CD14-positive monocyte (primary cell): ENCODE measurements at places on chromosomes 12 and 14.

- no peak overlapping the region for H3K27ac ChIP-seq
- H3K27me3 ChIP-seq = no peaks in the 10 kb centered on the region
- H3K4me1 ChIP-seq = no peaks in the 10 kb centered on the region
- no peak for DNase-seq
- H3K36me3 ChIP-seq = no peaks in the 10 kb centered on the region
Observed at GRCh38 chr14:78921856-78922255, 751.7 kb downstream of the NRXN3 start.

- no peak within 1 kb of the TSS for H3K4me3 ChIP-seq
- H3K36me3 ChIP-seq = peaks cover 47% of the 10 kb centered on the region
- no peak for DNase-seq
- H3K4me1 ChIP-seq = no peaks in the 10 kb centered on the region
- H3K27me3 ChIP-seq = no peaks in the 10 kb centered on the region
- no peak within 1 kb of the TSS for H3K27ac ChIP-seq
Observed at GRCh38 chr12:2857021-2857431, at the start of gene TEX52. TSS of gene TEX52 (minus strand) at chr12:2857039. CDS start at chr12:2857026, 13 bp downstream.

- no peak overlapping the region for H3K4me3 ChIP-seq
- H3K27ac ChIP-seq = no peak overlapping the region
- no peak for DNase-seq
- H3K27me3 ChIP-seq = no peaks in the 10 kb centered on the region
- no peaks in the 10 kb centered on the region for H3K4me1 ChIP-seq
Observed at GRCh38 chr12:25982416-25982815, 23.9 kb downstream of the RASSF8 start.

DNA sequence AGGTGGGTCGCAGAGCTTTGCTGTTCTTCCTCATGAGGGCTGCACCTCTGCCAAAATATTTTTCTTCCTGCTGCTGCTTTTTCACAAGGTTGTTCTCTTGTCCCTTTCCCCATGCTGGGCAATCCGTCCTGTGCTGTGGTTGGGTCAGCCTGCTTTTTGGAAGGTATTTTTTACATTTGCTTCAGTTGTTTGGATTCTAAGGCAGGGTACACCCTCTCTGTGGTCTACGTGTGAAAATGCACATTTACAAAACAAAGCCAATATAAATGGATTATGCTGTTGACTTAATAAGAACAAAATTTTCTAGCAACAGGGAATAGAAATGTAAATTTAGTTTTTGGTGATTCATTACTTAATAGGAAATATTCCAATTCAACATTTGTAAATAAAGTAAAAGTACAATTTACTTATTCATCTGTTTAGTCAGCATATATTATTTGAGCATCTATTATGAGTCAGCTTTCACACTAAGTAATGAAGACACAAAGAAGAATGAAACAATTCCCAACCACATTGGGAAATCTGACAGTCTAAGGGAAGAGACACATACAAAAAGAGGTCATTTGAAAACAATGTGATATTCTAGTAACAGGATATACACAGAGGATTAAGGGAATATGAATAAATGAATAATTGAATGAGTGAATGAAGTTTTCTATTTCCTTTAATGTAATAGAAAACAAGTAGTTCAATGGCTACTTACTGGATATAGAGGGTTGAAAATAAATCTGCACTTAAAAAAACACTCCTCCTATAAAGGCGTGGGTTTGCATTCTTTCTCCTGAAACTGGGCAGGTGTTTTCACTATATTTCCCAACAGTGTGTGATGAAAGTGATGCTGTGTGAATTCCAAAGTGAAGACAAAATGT, 94.6 kb upstream of the PRICKLE1 start:
- H3K4me1 ChIP-seq = no peaks in the 10 kb centered on the region
- H3K27ac ChIP-seq = no peak overlapping the region
- H3K27me3 ChIP-seq = no peaks in the 10 kb centered on the region
- DNase-seq = no peak
- no peak overlapping the region for H3K4me3 ChIP-seq

- no peaks in the 10 kb centered on the region for H3K4me1 ChIP-seq
- DNase-seq = no peak
- no peaks in the 10 kb centered on the region for H3K36me3 ChIP-seq
Observed at GRCh38 chr12:70556179-70556869, 80.9 kb downstream of the PTPRB start.

DNA sequence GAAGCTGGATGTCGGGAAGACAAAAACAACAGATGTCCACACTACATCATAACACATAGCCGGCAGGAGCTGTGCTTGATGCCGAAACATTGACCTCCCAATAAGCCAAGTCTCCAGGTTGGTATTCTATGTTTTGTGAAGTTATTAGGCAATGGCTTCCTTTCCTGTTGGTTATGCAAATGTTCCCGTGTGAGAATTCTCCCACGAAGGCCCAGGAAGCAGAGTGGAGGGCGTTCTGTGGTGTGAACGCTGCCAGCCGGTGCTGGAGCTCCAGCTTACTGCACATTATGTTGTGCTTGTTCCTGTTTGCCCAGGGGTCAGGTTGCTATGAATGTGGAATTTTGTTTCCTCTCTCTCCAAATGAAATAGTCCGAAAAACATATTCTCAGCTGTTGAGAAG, 156.4 kb upstream of the HMGA2 start:
- no peaks in the 10 kb centered on the region for H3K36me3 ChIP-seq
- no peaks in the 10 kb centered on the region for H3K4me1 ChIP-seq
- no peak for DNase-seq
- no peak overlapping the region for H3K27ac ChIP-seq

DNA sequence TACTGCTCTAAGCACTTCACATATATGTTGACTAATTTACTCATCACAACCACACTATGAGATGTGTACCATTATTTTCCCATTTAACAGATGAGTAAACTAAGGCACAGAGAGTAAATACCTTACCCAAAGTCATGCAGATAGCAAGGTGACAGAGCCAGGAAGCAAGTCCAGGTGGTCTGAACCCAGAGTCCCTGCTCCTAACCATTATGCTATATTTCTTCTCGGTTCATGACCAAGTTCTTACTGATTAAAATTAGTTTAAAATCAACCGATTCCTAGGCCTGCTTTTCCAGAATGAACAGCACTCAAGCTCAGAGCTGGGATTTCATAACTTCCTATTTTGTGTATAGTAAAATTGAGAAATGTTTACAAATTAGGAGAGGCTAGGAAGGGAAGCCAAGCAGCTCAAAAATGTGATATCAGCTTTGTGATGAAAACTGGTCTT, 85.5 kb upstream of the EGLN3 start:
- H3K27me3 ChIP-seq = no peaks in the 10 kb centered on the region
- DNase-seq = no peak
- H3K4me3 ChIP-seq = no peak overlapping the region
- peaks cover 12% of the 10 kb centered on the region for H3K4me1 ChIP-seq
- peak overlapping the region; percentile 37 for H3K27ac ChIP-seq

GRCh38 chr12:54324617-54325441, at the start of gene COPZ1:
TSS of gene COPZ1 (plus strand) at chr12:54325131. CDS start at chr12:54325164, 33 bp downstream.
- peak; percentile 99 for DNase-seq
- no peaks in the 10 kb centered on the region for H3K36me3 ChIP-seq
- peak within 1 kb of the TSS; percentile 67 for H3K27ac ChIP-seq
- H3K4me1 ChIP-seq = peaks cover 68% of the 10 kb centered on the region
- H3K27me3 ChIP-seq = no peaks in the 10 kb centered on the region
- H3K4me3 ChIP-seq = peak within 1 kb of the TSS; percentile 79

GRCh38 chr12:19245666-19246065, 116.1 kb downstream of the PLEKHA5 start:
- H3K27me3 ChIP-seq = no peaks in the 10 kb centered on the region
- peaks cover 36% of the 10 kb centered on the region for H3K4me1 ChIP-seq
- H3K4me3 ChIP-seq = no peak overlapping the region
- H3K27ac ChIP-seq = no peak overlapping the region
- peak; percentile 64 for DNase-seq
- no peaks in the 10 kb centered on the region for H3K36me3 ChIP-seq

- H3K27me3 ChIP-seq = no peaks in the 10 kb centered on the region
- no peaks in the 10 kb centered on the region for H3K4me1 ChIP-seq
- DNase-seq = no peak
- H3K27ac ChIP-seq = no peak overlapping the region
- no peaks in the 10 kb centered on the region for H3K36me3 ChIP-seq
- H3K4me3 ChIP-seq = no peak overlapping the region
Observed at GRCh38 chr12:105369014-105369413, 38.5 kb downstream of the C12orf75 start.

DNA sequence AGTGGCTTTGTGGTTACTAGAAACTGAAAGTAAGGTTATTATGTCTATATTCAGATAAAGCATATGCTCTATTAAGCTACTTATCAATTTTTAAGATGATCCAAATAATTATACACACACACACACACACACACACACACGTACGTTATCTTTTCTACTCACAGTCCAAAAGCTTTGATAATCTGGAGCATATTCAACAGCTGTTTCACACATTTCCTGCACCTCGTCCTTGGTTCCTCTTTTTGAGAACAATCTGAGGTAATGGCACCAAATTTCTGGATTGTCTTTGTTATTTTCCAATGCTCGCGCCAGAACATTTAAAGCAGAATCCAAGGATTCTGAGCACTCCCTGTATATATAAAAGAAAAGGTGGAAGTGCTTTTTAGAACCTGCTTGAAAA, 37.5 kb downstream of the ZFC3H1 start:
- H3K36me3 ChIP-seq = peaks cover 99% of the 10 kb centered on the region
- peak overlapping the region; percentile 59 for H3K27ac ChIP-seq
- no peaks in the 10 kb centered on the region for H3K27me3 ChIP-seq
- H3K4me3 ChIP-seq = no peak overlapping the region
- peaks cover 9% of the 10 kb centered on the region for H3K4me1 ChIP-seq

DNA sequence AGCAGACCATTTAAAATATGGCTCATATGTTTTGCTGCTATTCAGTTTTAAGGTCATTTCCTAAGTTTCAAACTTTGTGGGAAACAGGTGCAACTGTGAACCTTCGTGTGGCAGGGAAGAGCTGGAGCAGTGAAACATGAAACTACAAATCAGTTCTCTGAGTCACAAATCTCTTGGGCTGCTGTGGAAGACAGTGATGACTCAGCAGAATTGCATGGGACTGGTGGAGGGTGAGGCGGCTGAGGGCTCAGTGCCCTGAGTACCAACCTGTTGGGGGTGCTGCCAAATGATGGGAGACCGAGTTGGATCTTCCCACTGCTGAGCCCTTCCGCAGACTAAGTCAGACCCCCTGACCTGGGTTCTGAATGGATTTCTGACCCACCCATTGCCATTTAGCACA, 8.4 kb upstream of the CALM1 start:
- no peak overlapping the region for H3K4me3 ChIP-seq
- DNase-seq = peak; percentile 49
- peaks cover 14% of the 10 kb centered on the region for H3K4me1 ChIP-seq
- H3K27ac ChIP-seq = no peak overlapping the region
- H3K36me3 ChIP-seq = no peaks in the 10 kb centered on the region

GRCh38 chr14:85597701-85598100, 67.8 kb downstream of the FLRT2 start:
- no peak overlapping the region for H3K4me3 ChIP-seq
- H3K36me3 ChIP-seq = no peaks in the 10 kb centered on the region
- no peak overlapping the region for H3K27ac ChIP-seq
- no peak for DNase-seq
- peaks cover 17% of the 10 kb centered on the region for H3K4me1 ChIP-seq
- no peaks in the 10 kb centered on the region for H3K27me3 ChIP-seq

- DNase-seq = no peak
- H3K4me3 ChIP-seq = no peak overlapping the region
- H3K4me1 ChIP-seq = no peaks in the 10 kb centered on the region
- no peaks in the 10 kb centered on the region for H3K36me3 ChIP-seq
Observed at GRCh38 chr12:20865873-20866272, 55.4 kb downstream of the SLCO1B3 start.

- no peak overlapping the region for H3K27ac ChIP-seq
- H3K27me3 ChIP-seq = no peaks in the 10 kb centered on the region
- no peaks in the 10 kb centered on the region for H3K36me3 ChIP-seq
- no peak for DNase-seq
Observed at GRCh38 chr12:86230516-86231146, 25.6 kb downstream of the MGAT4C start.
